ENCODE measurements at places on chromosomes 2 and 18.

- no peak for DNase-seq
These were observed 435 bp downstream of the IFT172 start for GRCh38 chr2:27489118-27489497.

DNA sequence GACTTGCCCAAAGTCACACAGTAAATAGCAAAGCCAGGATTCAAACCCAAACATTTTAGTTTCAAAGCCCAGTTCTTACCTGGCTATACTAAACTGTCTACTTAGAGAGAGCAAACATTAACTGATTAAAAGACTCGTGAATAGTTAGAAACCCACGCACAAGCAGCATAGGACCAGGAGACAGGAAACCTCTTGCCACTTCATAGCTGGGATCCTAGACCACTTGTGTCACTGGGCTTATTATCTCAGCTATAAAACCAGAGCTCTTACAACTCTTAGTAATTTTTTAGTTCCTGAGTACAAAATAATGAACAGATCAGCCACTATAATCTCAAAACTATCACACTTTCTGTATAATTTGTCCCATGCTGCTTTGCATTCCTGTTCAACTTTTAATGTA, 2.4 kb upstream of the AAK1 start:
- DNase-seq: no peak

DNA sequence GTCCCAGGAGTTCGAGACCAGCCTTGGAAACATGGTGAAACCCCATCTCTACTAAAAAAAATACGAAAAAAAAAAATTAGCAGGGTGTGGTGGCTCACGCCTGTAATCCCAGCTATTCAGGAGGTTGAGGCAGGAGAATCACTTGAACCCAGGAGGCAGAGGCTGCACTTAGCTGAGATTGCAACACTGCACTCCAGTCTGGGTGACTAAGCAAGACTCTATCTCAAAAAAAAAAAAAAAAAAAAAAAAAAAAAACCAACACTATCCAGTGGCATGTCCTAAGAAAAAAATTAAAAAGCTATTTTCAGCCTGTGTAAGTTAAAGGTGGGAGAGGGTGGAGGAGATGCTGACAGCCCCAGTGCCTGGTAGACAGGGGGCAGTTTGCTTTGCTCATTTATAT, 32.2 kb upstream of the REL start:
- DNase-seq: no peak

DNA sequence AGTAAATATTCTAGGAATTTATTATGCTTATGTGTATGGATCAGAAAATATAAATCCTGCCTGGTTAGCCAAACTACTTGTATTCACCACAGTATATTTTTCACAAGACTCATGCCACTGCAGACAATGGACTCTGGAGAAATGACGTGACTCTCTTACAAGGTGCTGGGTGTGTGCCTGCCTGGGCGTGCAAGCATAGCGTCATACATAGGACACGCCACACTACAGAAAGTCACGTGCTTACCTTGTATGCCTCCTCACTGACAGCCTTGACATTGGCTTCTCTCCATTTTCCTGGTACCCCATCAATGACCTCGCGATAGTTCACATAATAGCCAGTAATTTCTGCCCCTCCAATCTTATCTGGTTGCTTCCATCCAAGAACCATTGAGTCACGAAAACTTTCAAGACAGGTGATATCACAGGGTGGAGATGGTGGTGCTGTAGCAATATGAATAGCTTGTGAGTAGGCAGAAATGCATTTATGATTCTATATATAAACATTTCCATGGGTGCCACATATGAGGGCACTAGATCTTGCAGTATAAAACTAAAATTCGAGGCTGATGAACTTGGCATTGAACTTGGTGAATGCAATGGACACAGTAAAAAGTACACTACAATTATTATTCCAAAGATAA, 93.2 kb downstream of the MYOM1 start:
- DNase-seq: no peak

GRCh38 chr2:111662771-111663470, 221.1 kb downstream of the ANAPC1 start:
- no peak for DNase-seq

DNA sequence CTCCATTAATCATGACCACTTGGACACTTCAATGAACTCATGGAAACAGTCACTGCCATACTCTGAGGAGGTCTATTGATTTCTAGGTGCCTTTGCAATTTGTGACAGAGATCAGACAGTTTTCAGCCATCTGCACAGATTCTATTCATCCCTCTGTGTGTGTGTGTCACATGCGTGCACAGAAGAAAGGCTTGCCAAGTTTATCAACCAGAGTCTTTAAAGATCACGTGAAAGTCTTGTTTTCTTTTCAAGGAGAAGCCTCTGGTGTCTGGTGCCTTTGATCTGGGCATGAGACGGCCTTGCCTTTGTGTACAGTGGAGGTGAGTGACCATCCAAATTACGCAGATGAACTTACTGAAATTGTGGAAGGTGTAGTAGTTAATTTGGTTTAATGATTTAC, 164.2 kb downstream of the VAPA start:
- no peak for DNase-seq

DNA sequence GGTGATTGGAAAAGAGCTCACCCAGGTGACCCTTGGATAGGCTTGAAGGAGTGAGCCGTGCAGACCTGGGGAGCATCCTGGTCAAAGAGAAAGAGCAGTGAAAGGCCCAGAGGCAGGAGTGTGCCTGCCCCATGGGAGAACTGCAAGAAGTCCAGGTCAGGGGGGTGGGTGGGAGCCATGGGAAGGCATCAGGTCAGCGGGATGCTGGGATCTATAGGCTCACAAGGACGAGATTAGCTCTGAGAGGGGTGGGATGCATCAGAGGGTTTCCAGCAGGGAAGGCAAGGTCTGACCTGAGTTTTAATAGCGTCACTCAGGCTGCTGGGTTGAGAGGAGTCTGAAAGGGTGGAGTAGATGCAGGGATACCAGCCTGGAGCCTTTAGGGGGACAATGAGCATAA, 158.6 kb downstream of the SMAD7 start:
- DNase-seq: no peak

DNA sequence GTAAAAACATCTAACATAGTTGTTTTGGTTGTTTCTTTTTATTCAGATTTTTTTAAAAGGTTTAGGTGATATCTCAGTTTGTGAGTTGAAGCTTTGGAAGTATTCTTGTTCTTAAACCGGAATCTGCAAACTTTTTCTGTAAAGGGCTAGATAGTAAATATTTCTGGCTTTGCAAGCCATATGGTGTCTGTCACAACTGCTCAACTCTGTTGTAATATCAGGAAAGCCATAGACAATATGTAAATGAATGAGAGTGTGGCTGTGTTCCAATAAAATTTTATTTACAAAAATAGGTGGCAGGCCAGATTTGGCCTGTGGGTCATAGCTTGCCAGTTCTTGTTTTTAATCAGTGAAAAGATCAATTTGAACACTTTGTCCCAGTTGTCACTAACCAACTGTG, 134.1 kb downstream of the CNTNAP5 start:
- no peak for DNase-seq

DNA sequence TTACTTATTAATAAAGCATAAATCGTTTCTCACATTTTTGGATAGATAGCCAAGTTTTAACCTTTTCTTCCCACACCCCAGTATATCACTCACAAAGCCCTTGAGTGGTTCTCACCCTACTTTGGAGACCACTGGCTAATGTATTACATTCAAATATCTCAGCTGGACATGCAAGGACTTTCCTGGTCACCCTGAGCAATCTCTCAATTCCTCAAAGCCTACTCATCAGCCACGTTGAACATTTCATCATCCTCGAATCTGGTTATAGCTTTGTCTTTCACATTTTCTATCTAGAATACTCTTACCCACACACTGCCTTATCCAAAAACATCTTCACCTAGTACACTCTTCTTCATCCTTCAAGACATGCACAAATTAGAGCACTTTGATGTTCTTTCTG, 71.1 kb upstream of the MAPRE2 start:
- no peak for DNase-seq

DNA sequence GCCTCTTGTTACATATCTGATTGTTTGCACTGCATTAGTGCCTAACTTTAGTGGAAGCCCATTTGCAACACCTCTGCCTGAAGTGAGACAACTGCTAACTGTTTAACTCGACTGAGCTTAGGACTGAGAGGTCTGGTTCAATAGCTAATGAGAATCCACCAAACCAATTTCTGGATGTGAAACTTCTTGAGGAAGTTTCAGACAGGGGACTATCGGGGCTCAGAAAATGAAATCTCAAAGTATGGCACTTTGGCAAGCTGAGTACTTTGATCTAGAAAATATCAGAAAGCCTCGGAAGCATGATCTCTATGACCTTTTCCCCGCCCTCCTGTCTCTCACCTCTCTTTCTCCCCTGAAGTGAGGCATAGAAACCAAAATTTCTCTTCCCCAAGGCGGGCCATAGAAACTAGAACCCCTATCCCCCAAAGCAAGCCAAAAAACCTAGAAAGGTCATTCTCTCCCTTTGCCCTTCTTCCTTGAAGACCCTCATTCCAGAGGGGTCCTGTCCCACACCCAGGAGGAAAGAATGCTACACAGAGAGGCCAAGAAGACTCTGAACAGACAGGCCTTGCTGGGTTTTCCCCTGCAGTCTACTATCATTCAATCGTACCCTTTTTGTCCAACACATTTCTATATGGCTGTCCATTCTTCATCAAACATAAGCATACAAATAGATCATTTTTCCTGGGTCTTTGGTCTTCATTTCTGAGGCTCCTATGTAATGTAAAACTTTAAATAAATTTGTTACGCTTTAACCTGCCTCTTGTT, 69.6 kb upstream of the CREB1 start:
- DNase-seq: no peak

DNA sequence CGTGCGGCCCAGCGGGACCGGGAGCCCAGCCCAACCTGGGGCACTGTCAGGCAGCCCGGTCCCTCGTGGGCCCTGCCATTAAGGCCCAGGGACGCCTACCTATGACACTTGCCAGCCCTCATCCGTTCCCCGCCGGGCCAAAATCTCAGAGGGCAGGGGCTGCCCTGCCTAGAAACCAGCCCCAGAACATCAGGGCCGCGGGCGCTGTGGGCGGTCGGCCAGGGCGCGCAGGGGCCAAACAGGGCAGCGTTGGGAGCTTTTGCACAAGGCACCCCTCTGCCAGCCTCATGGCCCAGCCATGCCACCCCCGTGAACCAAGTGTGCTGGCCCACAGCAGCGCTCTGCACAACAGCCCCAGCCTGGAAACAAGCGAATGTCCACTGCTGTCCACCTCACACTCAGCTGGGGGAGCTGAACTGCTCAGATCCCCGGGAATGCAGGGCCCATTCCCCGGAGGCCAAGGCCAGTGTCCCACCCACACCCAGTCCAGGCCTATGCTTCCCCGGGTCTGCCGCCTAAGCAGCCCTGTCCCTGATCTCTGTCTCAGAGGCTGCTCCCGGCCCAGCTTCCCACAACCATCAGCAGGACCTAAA, 3.5 kb upstream of the NEURL3 start:
- DNase-seq: no peak

DNA sequence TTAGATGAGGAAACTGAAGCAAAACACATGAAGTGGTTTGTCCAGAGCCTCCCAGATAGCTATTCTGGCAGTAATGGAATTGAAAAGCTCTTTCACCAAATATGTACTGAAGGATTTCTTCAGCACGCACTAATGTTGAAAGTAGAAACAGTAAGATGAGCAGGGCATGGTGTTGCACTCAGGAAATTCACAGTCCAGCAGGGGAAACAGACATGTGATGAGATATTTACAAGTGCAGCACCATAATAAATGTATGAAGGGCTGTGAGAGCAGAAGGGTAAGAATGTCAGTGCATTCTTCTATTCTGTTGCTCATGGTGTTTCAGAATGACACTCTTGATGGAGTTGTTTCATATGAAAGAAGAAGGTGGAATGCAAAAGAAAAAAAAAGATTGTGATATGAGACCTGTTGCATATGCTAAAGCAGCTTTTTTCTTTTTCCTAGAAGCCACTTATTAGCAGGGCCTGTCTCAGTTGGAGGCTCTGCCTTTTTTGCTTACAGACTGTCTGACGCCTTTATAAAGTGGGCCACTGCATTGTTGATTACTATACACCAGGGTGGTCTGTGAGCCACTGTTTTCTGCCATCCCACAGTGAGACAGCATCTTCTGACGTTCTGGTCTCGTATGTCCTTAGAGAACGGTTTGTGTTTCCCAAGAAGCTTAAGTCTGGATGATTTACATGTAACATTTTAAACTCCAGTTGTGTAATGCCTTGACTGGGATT, 516.9 kb downstream of the ARHGAP15 start:
- DNase-seq: no peak

DNA sequence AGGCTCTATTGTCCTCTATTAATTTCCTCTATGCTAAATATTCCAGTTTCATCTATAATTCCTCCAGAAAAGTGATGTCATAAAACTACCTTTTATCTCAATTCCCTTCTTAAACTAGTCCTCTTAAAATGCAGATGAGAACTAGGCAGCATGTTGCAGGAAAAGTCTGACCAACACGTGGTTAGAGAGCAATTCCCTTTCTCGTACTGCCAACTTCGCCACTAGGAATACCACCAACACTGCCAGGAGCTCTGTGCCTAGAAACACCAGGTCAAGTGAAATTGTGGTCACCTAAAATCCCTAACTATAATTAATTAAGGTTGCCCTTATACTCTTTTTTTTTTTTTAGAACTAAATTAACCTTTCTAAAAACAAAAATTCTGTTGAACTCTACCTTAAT, 127.7 kb downstream of the PPP1R1C start:
- no peak for DNase-seq

DNA sequence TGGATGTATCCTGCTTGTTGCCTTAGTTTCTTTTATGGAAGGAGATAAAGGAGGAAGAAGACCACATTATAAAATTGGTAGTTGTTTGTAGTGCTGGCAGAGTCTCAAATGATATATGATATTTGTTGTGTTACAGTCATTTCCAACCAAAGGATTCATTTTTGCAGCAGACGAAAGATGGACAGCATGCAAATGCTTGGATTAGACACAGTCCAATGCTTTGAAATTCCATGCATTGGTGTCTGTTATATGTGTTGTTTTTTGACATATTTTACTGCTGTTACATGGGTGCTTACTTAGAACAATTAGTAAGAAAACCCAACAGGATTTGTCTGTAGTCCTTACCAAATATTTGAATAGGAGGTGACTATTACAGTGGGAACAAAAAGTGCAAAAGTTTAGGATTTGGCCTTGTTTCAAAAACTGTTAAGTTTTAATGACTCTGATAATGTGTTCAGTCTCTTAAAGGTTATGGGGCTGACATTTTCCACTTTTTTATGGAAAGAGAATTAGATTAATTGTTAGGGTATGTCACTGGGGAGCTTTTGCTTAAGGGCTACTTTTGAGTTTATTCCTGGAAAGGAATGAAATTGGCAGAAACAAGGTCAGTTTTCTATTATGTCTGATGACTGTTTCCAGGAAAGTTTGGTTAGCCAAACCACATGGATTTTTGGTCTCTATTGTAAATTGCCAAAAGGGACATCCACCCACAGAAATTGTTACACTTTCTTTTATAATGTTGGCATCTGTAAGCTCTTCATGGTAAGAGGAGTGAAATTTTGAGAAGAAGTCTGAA, 229.4 kb upstream of the MMADHC start:
- no peak for DNase-seq

- no peak for DNase-seq
These were observed 388.0 kb downstream of the NYAP2 start for GRCh38 chr2:225787497-225787896.

DNA sequence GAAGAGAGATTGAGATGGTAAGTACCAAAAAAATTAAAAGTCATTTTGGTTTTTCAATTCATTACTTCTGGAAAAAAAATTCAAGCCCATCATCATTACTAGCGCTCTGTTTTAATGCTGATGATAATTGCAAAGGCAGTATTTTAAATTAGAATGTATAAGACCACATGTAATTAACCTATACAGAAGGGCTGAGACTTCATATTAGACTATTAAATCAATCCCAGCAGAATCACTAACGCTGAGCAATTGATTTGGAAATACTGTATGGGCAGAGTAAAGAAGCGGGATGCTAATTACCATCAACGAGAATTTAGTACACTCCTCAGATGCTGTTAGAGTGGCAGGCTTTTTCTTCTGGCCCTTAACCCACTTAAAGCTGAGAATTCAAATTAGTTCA, 165.0 kb downstream of the SLC4A3 start:
- no peak for DNase-seq
